ENCODE measurements at places on chromosomes 2 and 18. TPM values are rescaled to one million over a fixed set of nuclear protein-coding genes. Genes with fewer than 3 reads are reported as not detected.
A peak's percentile ranks its signal among the peaks of the same experiment; 100 is the strongest.

GDF7 gene
- 0.10 TPM for total RNA-seq

DNA sequence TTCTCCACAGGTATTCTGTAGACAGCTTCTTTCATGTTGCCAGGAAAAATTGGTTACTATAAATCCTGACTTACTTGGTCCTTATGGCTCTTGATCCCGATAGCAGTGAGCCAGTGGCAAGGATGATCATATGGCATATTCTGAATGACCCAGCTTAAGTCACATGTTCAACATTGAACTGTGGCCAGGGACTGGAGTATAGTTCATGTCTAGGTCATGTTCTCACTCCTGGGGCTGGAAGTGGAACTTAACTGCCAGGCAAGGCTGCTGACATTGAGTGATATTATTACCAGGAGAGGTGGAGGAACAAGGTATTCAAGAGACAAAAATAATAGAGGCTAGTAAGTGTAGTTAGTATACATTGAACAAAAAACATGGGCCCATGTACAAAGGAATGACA lies 26.2 kb downstream of the R3HDM1 start:
- no peak for DNase-seq

DNA sequence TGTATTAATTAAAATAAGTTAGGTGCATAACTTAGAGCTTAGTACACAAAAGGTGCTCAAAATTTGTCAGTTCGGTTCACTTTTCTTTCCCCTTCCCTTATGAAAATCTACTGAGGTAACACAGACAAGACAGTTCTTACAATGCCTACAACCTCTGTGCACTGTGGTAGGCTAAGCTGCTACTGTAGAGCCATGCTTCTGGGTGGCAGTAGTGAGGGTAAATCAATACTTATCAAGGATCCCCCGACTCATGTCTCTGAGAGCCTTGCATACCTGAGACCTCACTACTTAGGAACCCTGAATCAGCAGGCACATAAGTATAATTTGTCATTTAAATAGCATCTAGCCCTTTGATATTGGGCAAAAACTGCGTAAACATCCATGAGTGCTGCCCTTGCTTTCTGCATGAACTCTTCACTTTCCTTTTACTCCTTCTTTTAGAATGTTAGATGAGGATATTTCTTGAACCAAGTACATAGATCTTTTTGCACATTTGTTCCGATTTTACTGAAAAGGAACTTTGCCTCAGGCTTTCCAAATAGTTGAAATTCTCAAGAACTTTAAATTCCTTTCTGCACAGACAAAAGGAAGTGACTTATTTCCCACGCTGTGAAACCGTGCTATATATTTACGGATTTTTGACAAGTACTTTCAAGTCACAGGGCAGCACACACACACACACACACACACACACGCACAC lies 234.4 kb downstream of the TRIB2 start:
- no peak for DNase-seq

DNA sequence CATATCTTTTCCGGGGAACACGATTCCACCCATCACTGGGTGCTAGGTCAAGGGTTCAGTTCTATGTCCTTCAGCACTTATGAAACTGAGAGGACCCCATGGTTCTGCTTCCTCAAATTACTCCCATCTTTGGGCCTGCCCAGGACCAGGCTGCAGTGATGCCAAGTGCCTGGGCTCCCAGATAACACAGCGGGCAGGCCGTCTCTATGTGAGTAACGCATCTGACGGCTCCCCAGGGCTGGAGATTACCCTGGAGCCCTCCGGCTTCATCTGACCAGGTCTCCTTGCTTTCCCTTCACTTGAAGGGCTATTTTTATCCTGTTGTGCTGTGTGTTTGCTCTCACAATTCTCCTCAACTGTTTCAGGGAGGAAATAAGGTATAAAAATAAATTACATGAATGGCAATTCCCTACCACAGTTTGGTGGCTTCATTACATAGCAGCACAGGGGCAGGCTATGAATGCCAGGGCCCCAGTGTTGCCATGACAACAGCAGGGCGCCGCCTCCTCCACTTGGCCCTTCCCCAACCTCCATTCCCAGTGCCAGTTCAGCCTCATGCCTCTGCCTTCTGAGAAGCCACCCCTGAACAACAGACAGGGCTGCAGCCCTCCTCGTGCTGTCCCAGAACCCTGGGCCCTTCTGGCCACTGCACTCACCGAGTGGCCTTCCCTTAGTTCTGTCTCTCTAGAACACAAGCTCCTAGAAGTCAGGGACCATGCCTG lies 25.4 kb upstream of the TMEM131 start:
- no peak for DNase-seq

SRSF7 gene
- total RNA-seq, result 417 TPM

GRCh38 chr2:238142382-238143205 lies 4.1 kb downstream of the KLHL30 start:
- no peak for DNase-seq

- peak; percentile 13 for DNase-seq
Measured at GRCh38 chr18:23871410-23871809, 143.1 kb upstream of the TTC39C start.

GRCh38 chr2:181984814-181985631 lies 630 bp upstream of the PPP1R1C start:
- DNase-seq, result no peak

DNA sequence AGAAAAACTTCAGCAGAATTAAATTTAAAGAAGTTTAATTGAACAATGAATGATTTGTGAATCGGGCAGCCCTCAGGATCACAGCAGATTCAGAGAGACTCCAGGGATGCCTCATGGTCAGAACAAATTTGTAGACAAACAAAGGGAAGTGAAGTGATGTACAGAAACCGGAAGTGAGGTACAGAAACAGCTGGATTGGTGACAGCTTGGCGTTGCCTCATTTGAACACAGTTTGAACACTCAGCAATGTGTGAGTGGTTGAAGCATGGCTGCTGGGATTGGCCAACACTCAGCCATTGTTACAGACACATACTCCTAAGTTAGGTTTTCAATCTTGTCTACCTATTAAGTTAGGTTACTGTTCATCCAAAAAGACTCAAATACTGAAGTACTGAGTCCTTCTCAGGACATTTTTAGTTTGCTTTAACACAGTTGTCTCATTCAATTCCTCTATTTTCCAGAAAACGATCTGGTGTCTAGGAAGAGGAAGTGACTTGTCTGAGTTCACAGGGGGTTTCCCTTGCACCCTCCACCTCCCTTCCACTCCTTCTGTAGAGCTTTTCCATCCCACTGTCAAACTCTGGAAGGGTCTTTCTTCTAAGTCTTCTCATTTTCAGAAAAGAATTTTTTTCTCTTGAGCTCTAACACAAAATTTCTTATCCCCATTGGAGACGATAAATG lies 137.9 kb downstream of the SLC4A3 start:
- DNase-seq, result no peak
